ENCODE measurements at places on chromosomes 3 and 15. TPM values are rescaled to one million over a fixed set of nuclear protein-coding genes. Genes with fewer than 3 reads are reported as not detected.

- H3K27ac ChIP-seq = no peak overlapping the region
- DNase-seq = no peak
- H3K27me3 ChIP-seq = no peaks in the 10 kb centered on the region
- H3K4me1 ChIP-seq = peaks cover 3% of the 10 kb centered on the region
Measured at GRCh38 chr3:190522621-190523222, 8.8 kb downstream of the IL1RAP start.

GRCh38 chr15:85475711-85476110 lies 95.3 kb downstream of the AKAP13 start:
- no peaks in the 10 kb centered on the region for H3K36me3 ChIP-seq
- H3K4me3 ChIP-seq = no peak overlapping the region
- no peaks in the 10 kb centered on the region for H3K27me3 ChIP-seq

DNA sequence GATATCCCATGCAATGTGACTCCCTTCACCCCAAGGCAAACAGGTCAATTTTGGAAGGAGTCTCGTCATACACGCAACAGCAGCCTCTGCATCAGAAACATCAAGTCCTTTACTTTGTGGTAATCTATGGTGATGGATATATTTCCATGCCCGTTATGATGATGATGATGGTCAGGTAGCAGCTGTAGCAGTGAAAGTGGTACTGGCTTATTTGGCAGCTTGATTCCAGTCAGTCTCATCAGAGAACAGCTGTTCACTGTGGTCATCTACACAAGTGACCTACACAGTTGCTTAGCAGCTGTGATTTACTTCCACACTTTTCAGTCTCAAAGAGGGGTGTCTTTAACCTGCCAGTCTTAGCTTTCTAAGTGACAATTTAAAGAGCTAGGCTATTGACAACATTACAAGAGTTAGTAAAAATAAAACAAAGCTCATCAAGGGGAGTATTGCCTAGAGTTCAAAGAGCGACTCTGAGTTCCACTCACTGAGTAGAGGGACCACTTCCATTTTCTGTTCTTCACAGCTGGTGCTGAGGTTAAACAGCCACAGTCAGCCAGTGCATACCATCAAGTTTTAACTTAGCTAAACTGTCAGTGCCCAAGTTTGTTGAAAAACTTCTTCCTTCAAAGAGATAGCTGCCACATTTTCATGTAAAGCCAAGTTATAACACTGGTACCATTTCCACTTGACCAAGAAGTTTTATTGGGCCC lies 587.4 kb upstream of the KCNMB2 start:
- no peak for DNase-seq
- H3K36me3 ChIP-seq = no peaks in the 10 kb centered on the region
- H3K4me1 ChIP-seq = peaks cover 6% of the 10 kb centered on the region
- no peak overlapping the region for H3K27ac ChIP-seq

DNA sequence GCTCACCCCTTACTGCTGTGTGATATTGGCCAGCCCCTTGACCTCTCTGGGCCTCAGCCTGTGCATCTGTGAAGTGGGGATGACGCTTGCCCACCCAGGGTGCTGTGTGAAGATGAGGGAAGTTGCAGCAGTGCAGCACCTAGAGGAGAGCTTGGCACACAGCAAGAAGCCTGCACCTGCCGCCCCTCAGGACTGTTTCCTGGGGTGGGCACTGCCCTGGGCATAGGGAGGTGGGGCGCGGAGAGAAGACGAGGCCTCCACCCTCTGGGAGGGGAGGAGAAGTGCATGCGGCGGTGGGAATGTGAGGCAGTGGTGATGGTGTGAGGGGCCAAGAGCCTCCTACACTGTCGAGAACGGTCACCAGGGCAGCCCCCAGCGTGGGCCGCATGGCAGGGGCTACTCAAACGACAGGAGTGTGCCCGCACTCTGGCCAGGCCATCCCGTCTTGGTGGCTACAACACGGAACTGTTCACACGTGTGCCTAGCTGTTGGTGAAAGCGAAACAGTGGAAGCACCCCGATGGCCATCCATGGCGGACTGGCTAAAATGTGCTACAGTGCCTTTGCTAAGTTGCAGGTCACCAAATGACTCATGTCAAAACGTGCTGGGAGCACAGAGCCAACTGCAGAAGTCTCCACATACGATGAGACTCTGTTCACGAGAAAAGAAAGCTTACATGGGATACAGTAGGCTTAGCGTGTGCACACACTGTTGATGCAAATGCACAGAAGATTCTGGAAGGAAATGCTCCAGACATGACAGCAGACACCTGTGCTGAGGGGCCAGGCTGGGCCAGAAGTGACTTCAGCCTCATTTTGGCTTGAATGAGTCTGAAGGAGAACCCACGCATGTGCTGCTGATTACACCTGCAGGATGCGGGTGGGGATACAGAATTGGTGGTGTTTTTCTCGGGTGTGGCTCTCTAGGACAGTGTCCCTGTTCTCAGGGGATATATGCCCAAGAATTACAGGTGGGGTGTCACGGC lies 40.4 kb upstream of the IQSEC1 start:
- no peak overlapping the region for H3K4me3 ChIP-seq
- no peak for DNase-seq
- H3K36me3 ChIP-seq = no peaks in the 10 kb centered on the region

DNA sequence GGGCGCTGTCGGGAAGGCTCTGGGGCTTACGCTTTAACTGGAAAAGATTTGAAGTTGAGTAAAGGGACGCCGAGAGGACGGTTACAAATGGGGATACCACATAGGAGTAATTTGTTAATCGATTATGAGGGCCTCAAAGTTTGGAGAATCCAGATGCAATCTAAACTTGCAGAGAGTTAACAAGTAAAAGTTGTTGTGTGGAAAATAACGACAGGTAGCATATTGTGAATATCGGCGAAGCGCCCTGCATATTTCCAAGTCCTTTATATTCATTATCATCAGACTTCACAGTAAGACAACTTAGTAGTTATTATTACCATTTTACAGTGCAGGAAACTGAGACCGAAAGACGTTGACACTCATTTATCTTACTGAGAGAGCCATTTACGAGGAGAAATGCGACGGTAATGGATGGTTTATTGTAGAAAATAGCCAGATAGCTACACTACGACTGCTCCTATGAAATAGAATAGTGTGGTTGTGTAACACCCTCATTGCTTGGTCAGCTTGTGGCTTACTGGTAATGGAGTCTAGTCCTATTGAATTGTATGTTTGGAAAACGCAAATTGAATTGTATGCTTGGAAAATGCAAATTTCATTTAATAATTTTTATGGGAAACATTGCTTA lies 700 bp downstream of the MKRN2 start:
- no peak for DNase-seq
- H3K27ac ChIP-seq = peak overlapping the region; percentile 100
- no peaks in the 10 kb centered on the region for H3K27me3 ChIP-seq
- H3K36me3 ChIP-seq = no peaks in the 10 kb centered on the region
- H3K4me3 ChIP-seq = peak overlapping the region; percentile 86
- peaks cover 39% of the 10 kb centered on the region for H3K4me1 ChIP-seq

GRCh38 chr15:25408428-25408827 lies 30.4 kb downstream of the UBE3A start:
- H3K36me3 ChIP-seq = no peaks in the 10 kb centered on the region
- no peak overlapping the region for H3K27ac ChIP-seq
- H3K4me3 ChIP-seq = no peak overlapping the region
- H3K4me1 ChIP-seq = no peaks in the 10 kb centered on the region
- no peaks in the 10 kb centered on the region for H3K27me3 ChIP-seq

GRCh38 chr3:165211721-165212120 lies 15.5 kb upstream of the SLITRK3 start:
- peak overlapping the region; percentile 54 for H3K27ac ChIP-seq
- H3K4me1 ChIP-seq = peaks cover 29% of the 10 kb centered on the region
- H3K27me3 ChIP-seq = no peaks in the 10 kb centered on the region
- no peak overlapping the region for H3K4me3 ChIP-seq

DNA sequence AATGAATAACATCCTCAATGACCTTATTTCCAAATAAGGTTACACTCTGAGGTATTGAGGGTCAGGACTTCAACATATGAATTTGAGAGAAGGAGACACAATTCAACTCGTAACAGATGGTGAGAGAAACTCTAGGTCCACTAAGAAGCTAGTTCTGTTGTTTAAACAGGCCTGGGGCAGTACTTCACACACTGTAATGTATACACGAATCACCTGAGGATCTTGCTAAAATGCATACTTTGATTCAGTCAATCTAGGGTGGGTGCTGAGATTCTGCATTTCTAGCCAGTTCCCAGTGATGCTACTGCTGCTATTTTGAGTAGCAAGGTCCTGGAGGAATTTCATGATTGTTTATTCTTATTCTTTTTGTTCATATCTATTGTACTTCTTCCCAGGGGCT lies 186.8 kb downstream of the SATB1 start:
- no peaks in the 10 kb centered on the region for H3K36me3 ChIP-seq
- no peak for DNase-seq
- H3K4me1 ChIP-seq = no peaks in the 10 kb centered on the region
- H3K4me3 ChIP-seq = no peak overlapping the region

- H3K36me3 ChIP-seq = no peaks in the 10 kb centered on the region
- H3K4me3 ChIP-seq = no peak overlapping the region
Measured at GRCh38 chr15:48059791-48060190, 61.0 kb upstream of the SLC24A5 start.

RHOV gene
- total RNA-seq = not detected

ANKRD63 gene
- total RNA-seq = not detected

SPESP1 gene
- 0.33 TPM for total RNA-seq

AMIGO3 gene
- total RNA-seq = not detected

NANOGP8 gene
- not detected for total RNA-seq

Measured in liver (tissue), 10 donors.